Glutamatergic neuron (in vitro differentiated cells): ENCODE measurements at places on chromosomes 16 and 17.
A peak's percentile ranks its signal among the peaks of the same experiment; 100 is the strongest.

DNA sequence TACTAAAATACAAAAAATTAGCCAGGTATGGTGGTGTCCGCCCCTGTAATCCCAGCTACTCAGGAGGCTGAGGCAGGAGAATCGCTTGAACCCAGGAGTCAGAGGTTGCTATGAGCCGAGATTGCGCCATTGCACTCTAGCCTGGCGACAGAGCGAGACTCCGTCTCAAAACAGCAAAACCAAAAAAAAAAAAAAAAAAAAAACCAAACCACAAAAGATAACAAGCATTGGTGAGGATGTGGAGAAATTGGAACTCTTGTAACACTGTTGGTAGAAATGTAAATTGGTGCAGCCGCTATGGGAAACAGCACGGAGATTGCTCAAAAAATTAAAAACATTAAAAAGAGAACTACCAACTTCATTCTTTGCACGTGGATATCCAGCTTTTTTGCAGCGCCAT is 119.4 kb downstream of the OR1D5 start:
- H3K27me3 ChIP-seq = peaks cover 8% of the 10 kb centered on the region
- no peak overlapping the region for H3K27ac ChIP-seq
- no peak for DNase-seq
- no peaks in the 10 kb centered on the region for H3K36me3 ChIP-seq
- peaks cover 18% of the 10 kb centered on the region for H3K4me1 ChIP-seq

DNA sequence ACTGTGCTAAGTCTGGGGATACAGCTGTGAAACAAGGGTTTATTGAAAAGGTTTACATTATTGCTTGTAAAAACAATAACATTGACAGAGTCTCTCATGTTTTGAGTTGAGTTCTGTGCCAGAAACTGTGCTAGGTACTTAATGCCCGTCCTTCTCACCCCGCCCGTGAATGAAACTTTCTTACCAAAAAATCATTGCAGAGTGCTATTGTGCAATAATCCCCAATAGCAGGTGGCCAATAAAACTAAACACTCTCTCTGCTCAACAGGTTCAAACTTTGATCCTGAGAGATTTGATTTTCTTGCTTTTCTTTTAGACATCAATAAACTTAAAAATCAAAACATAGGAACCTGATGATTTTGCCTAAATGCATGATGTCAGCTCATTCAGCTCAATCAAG is 441.6 kb downstream of the HAPSTR1 start:
- no peak overlapping the region for H3K27ac ChIP-seq
- no peak overlapping the region for H3K4me3 ChIP-seq
- DNase-seq = no peak
- peaks cover 5% of the 10 kb centered on the region for H3K36me3 ChIP-seq
- no peaks in the 10 kb centered on the region for H3K4me1 ChIP-seq
- H3K27me3 ChIP-seq = peaks cover 3% of the 10 kb centered on the region

- peaks cover 5% of the 10 kb centered on the region for H3K4me1 ChIP-seq
- no peak overlapping the region for H3K4me3 ChIP-seq
- H3K27ac ChIP-seq = no peak overlapping the region
- DNase-seq = no peak
Observed at GRCh38 chr17:60314423-60314822, 77.5 kb downstream of the USP32 start.

GRCh38 chr17:20035501-20035900 is 26.3 kb downstream of the SPECC1 start:
- no peak for DNase-seq
- no peak overlapping the region for H3K27ac ChIP-seq

DNA sequence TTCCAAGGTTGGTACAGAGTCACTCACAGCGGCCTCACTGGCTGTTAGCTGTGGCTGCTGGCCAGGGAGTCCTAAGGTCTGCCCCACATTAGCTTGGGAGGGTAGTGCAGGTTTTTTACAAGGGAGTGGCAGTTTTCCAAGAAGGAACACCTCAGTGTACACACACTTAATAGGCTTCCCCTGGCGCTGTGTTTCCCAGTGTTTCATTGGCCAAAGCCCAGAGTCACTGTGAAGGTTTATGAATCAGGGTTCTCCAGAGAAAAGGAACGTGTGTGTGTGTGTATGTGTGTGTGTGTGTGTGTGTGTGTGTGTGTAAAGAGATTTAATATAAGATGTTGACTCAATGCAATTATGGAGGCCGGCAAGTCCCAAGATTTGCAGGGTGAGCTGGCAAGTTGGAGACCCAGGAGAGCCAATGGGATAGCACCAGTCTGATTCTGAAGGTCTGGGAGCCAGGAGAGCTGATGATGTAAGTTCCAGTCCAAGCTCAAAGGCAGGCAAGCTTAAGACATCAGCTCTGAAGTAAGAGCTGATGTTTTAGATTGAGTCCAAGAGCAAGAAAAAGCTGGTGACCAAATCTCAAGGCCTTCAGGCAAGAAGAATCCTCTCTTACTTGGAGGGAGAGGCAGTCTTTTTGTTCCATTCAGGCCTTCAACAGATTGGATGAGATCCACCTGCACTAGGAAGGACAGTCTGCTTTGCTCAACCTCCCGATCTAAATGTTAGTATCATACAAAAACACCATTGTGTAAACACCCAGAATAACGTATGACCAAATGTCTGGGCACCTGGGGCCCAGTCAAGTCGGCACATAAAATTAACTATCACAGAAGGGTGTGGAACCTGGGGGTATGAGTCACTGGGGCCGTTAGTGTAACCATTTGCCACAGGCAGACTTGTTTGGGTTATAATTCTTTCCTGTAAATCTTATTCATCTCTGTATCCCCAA is 206.8 kb downstream of the PRKCA start:
- H3K4me3 ChIP-seq = no peak overlapping the region
- DNase-seq = no peak
- H3K36me3 ChIP-seq = no peaks in the 10 kb centered on the region
- H3K27ac ChIP-seq = no peak overlapping the region
- no peaks in the 10 kb centered on the region for H3K4me1 ChIP-seq
- H3K27me3 ChIP-seq = no peaks in the 10 kb centered on the region

GRCh38 chr16:1065469-1066128 is 6.9 kb upstream of the SSTR5 start:
- no peaks in the 10 kb centered on the region for H3K36me3 ChIP-seq
- H3K27me3 ChIP-seq = peaks cover 3% of the 10 kb centered on the region
- no peak for DNase-seq
- no peak overlapping the region for H3K27ac ChIP-seq
- peaks cover 2% of the 10 kb centered on the region for H3K4me1 ChIP-seq
- no peak overlapping the region for H3K4me3 ChIP-seq

DNA sequence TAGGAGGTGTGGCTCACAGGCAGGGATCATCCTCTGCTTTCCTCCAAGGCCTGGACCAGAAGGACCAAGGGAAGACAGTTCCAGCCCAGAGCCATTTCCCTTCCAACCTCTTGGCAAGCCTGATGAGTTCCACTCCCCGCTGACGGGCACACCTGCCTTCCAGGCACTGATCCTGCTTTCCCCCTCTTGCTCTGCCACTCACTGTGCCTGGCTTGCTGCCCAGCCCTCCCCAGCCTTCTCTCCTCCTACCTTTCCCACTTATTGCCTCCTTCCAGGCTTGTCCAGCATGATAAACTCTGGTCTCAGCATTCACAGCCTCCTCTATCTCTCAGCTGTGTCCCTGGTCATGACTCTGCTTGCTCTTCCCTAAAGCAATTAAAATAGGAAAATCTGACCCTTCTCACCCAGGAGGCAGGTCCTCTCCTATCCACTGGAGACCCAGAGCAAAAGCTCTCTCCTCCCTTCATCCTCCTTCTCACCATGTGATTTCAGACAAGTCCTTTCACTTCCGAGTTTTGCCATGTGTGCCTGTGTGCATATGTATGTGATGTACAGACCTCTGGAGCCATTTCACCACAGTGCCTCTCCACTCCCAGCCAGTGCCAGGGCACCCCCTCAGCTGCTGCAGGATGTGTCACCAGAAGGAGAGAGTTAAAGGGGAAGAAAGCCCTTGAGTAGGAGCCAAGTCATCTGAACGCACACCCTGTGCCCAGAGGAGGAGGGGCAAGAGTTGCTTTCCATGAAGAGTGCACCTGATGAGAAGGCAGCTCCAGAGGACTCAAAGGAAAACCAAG is 13.4 kb upstream of the TMEM170A start:
- H3K27me3 ChIP-seq = peaks cover 6% of the 10 kb centered on the region
- no peaks in the 10 kb centered on the region for H3K4me1 ChIP-seq
- H3K36me3 ChIP-seq = no peaks in the 10 kb centered on the region
- no peak overlapping the region for H3K27ac ChIP-seq
- no peak overlapping the region for H3K4me3 ChIP-seq

GRCh38 chr17:2776589-2777241 is 19.5 kb upstream of the RAP1GAP2 start:
- no peaks in the 10 kb centered on the region for H3K36me3 ChIP-seq
- DNase-seq = peak; percentile 85
- peak overlapping the region; percentile 77 for H3K27ac ChIP-seq

DNA sequence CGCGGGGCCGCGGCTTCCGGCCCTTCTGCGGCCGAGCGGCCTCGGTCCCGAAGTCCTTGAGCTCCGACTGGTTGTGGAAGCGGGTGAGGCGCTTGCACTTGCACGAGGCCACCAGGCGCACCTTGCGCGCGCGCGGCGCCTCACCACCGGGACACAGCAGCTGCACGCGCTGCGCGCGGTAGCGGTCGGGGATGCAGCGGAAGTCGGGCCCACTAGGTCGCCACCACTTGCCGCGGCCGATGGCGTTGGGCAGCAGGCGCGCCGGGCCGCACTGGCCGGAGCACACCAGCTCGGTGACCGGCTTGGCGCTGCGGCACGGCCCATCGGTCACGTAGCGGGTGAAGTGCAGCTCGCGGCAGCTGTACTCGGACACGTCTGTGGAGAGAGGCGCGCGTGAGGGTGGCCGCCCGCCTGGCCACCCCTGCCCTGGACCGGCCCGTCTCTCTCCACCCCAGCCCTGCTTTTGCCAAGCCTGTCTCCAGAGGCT is 3.2 kb downstream of the SOST start:
- no peaks in the 10 kb centered on the region for H3K36me3 ChIP-seq
- DNase-seq = peak; percentile 65
- H3K27ac ChIP-seq = no peak overlapping the region
- peaks cover 9% of the 10 kb centered on the region for H3K27me3 ChIP-seq

DNA sequence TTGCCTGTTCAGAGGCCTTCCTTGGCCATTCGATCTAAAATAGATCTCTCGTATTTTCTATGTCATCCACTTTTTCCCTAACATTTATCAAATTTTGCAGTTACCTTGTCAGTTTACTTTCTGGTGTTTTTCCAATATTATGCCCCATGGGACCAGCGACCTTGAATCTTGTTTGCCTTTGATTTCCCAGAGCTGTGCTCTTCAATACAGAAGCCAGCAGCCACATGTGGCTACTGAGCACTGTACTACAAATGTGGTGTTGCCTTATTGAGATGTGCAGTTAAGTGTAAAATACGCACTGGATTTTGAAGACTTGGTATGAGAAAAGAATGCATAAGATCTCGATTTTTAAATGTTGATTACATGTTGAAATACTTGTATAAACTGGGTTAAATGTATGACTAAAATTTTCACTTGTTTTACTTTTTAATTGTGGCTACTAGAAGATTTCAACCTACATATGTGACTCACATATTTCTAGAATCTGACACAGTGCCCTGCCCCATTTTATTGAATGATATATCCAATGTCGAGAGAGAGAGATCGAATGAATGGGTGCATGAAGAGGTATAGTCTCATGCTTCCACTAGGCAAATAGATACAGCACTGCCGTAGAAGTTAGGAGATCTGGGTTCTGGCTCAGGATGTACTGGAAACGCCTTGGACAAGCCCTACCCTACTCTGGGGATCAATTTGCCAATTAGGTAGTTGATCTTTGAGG is 824 bp upstream of the PSME3 start:
- no peaks in the 10 kb centered on the region for H3K36me3 ChIP-seq
- no peak for DNase-seq
- H3K4me3 ChIP-seq = peak overlapping the region; percentile 85
- peaks cover 9% of the 10 kb centered on the region for H3K4me1 ChIP-seq
- no peaks in the 10 kb centered on the region for H3K27me3 ChIP-seq

GRCh38 chr17:48799069-48799723 is 17.8 kb downstream of the TTLL6 start:
- no peak overlapping the region for H3K27ac ChIP-seq
- H3K36me3 ChIP-seq = no peaks in the 10 kb centered on the region
- H3K4me3 ChIP-seq = no peak overlapping the region
- no peaks in the 10 kb centered on the region for H3K27me3 ChIP-seq

- DNase-seq = no peak
- peaks cover under 1% of the 10 kb centered on the region for H3K36me3 ChIP-seq
- no peak overlapping the region for H3K27ac ChIP-seq
- H3K4me1 ChIP-seq = no peaks in the 10 kb centered on the region
Observed at GRCh38 chr17:81794509-81794908, 9.4 kb upstream of the GCGR start.

DNA sequence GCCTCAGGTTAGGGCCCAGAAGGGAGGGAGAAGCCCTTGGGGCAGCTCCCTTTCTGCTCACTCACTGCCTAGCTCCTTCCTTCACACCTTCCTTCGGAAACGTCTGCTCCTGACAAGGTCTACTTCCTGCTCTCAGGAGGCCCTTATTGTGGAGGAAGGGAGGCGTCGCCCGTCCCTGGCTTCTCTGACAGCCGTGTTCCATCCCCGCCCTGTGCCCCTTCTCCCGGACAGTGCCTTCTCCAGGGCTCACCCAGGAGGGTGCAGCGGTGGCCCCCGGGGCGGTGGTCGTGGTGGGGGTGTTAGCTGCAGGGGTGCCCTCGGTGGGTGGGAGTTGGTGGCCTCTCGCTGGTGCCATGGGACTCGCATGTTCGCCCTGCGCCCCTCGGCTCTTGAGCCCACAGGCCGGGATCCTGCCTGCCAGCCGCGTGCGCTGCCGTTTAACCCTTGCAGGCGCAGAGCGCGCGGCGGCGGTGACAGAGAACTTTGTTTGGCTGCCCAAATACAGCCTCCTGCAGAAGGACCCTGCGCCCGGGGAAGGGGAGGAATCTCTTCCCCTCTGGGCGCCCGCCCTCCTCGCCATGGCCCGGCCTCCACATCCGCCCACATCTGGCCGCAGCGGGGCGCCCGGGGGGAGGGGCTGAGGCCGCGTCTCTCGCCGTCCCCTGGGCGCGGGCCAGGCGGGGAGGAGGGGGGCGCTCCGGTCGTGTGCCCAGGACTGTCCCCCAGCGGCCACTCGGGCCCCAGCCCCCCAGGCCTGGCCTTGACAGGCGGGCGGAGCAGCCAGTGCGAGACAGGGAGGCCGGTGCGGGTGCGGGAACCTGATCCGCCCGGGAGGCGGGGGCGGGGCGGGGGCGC is 231.9 kb downstream of the SEC14L1 start:
- H3K4me3 ChIP-seq = peak overlapping the region; percentile 72
- peaks cover 4% of the 10 kb centered on the region for H3K36me3 ChIP-seq
- H3K4me1 ChIP-seq = peaks cover 46% of the 10 kb centered on the region
- H3K27me3 ChIP-seq = peaks cover 22% of the 10 kb centered on the region
- peak; percentile 70 for DNase-seq
